ENCODE measurements at places on chromosomes 1 and 21. TPM values are rescaled to one million over a fixed set of nuclear protein-coding genes. Genes with fewer than 3 reads are reported as not detected.

SYT14 gene
- total RNA-seq, result 0.16 TPM

S100A7A gene
- not detected for total RNA-seq

SPATA17 gene
- total RNA-seq, result 0.41 TPM

RUNX1 gene
- 5.7 TPM for total RNA-seq

KCTD3 gene
- 93.0 TPM for total RNA-seq

COL8A2 gene
- total RNA-seq, result 1.8 TPM

HORMAD1 gene
- total RNA-seq, result not detected

BSND gene
- total RNA-seq, result not detected

DNA sequence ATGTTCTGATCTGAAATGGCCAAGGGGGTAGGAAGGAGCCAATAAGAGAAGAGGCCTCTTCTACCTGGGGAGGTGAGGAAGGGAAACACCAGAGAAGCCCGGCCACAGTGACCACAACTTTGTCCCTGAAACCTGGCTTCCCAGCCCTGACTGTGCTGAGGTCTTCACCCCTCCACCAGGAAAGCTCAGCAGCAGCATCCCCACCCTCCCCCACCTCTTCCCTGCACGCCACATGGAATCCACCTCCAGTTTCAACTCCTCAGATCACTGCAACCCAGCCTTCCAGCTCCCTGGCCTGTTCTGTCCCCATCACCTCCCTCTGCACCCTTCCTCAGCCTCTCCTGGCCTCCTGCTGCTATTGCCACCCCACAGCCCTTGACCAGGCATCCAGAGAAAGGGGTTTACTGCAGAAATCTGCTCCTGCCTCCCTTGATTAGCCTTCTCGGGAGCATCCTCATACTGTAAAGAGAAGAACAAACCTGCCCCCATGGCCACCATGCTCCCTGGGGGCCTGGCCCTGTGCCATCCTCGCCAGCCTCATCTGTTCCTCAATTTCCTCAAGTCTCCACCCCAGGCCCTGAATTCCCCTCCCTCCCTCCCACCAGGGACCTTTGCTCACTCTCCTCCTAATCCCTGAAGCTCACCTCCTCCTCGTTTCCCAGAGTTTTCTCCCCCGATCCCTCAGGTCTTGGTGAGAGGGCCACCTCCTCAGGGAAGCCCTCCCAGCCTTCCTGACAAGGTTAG lies 450.9 kb downstream of the MATN1 start:
- H3K4me1 ChIP-seq, result no peaks in the 10 kb centered on the region
- no peak overlapping the region for H3K27ac ChIP-seq
- no peaks in the 10 kb centered on the region for H3K36me3 ChIP-seq
- DNase-seq, result no peak

DNA sequence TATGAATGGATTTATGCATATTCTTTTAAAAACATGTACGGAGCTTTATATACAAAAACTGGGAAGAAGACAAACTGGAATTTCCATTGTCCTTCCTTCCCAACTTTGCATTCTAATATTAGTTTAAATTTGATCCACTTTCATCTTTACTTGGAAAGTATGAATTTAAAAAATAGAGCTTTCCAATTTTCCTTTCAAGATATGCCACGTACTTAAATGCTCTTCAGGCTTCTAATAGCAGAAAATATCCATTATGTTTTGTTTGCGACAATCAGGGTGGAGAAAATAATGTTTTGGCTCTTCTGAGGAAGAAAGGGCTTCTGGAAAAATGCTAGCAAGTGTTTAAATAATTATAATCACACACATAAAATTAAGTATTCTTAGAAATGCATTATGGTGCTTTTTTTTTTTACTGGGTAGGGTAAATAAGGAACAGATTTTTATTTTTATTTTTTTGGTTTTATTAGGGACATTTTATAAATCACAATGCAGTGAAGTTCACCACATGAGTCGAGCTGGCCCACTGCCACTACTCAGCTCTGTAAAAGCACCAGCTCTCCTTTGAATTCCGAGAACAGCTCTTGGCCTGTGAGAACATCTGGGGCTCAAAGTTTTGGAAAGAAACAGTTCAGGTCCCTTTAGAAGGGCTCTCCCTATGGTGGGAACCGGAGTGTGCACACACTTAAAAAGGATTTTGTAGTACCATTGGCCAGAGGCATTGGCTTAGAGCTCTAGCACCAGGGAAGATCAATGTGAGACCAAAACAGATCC lies 287.4 kb upstream of the LYPLAL1 start:
- H3K27me3 ChIP-seq, result no peaks in the 10 kb centered on the region
- no peak overlapping the region for H3K4me3 ChIP-seq
- H3K27ac ChIP-seq, result peak overlapping the region; percentile 64
- H3K4me1 ChIP-seq, result peaks cover 27% of the 10 kb centered on the region
- peak; percentile 75 for DNase-seq
- no peaks in the 10 kb centered on the region for H3K36me3 ChIP-seq

- no peak for DNase-seq
- H3K27me3 ChIP-seq, result no peaks in the 10 kb centered on the region
- H3K4me3 ChIP-seq, result no peak overlapping the region
- no peak overlapping the region for H3K27ac ChIP-seq
- no peaks in the 10 kb centered on the region for H3K36me3 ChIP-seq
- H3K4me1 ChIP-seq, result no peaks in the 10 kb centered on the region
These were observed 100.3 kb upstream of the C1orf87 start for GRCh38 chr1:60173729-60174505.

GRCh38 chr1:182719553-182719952 lies 35.2 kb upstream of the RGS8 start:
- H3K4me1 ChIP-seq, result no peaks in the 10 kb centered on the region
- H3K36me3 ChIP-seq, result no peaks in the 10 kb centered on the region
- no peak overlapping the region for H3K4me3 ChIP-seq
- no peak for DNase-seq
- no peaks in the 10 kb centered on the region for H3K27me3 ChIP-seq
- H3K27ac ChIP-seq, result no peak overlapping the region

DNA sequence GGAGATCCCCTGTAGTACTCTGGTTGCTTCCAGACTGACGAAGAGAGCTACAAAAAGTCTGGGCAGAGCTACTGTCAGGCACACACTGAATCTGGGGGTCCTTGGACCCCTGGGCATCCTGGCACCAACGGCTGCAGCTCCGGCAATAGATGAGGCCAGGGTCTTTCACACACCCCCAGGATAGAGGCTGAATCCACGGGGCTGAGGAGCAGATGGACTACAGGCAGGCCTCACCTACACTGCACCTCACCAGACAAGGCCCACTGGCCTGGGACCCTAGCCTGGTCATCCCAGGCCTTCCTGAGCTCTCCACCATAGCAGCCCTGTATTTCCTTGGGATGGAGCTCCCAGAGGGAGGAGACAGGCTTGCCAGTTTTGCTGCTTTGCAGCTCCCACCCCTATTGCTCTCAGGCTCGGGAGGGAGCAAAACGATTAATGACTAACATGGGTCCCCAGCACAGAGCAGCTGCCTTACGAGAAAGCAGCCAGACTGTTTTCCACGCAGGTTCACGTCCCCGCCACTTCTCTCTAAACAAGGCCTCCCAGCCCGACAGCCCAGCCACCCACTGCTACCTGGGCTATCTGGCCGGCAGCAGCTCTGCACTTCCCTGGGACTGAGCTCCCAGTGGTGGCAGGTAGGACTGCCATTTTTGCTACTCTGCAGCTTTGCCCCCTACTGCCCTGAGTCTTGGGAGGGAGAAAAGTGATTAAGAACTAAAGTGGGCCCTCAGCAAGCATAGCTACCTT lies 1022.5 kb upstream of the ADGRL2 start:
- no peak for DNase-seq
- H3K27ac ChIP-seq, result no peak overlapping the region
- no peak overlapping the region for H3K4me3 ChIP-seq
- no peaks in the 10 kb centered on the region for H3K4me1 ChIP-seq

DNA sequence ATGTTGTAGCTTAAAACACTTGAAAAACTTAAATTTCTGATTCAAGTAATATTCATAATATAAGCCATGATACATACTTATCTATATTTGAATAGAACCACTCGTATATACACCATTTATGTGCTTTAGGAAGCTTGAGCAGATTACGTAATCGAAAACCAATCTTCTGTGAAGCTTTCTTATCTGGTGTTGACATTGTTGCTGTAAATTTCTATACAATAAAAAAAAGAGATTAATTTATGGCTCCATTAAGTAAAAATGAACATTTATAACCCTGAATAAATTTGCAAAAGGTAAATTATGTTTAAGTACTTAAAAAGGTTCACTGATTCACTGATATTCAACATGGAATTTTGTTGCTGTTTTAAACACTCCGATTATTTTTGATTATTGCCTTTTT lies 21.4 kb downstream of the LIN9 start:
- no peak for DNase-seq
- no peaks in the 10 kb centered on the region for H3K27me3 ChIP-seq
- no peak overlapping the region for H3K4me3 ChIP-seq
- no peak overlapping the region for H3K27ac ChIP-seq
- no peaks in the 10 kb centered on the region for H3K36me3 ChIP-seq

GRCh38 chr1:30748098-30748698 lies 9.4 kb downstream of the LAPTM5 start:
- H3K4me3 ChIP-seq, result no peak overlapping the region
- H3K36me3 ChIP-seq, result no peaks in the 10 kb centered on the region
- no peak for DNase-seq
- no peaks in the 10 kb centered on the region for H3K27me3 ChIP-seq
- no peak overlapping the region for H3K27ac ChIP-seq

- H3K36me3 ChIP-seq, result no peaks in the 10 kb centered on the region
- H3K4me1 ChIP-seq, result no peaks in the 10 kb centered on the region
- no peak for DNase-seq
- H3K27me3 ChIP-seq, result no peaks in the 10 kb centered on the region
- no peak overlapping the region for H3K27ac ChIP-seq
These were observed 119.1 kb downstream of the ACTL8 start for GRCh38 chr1:17874231-17874630.

- H3K36me3 ChIP-seq, result peaks cover 24% of the 10 kb centered on the region
- no peaks in the 10 kb centered on the region for H3K27me3 ChIP-seq
- no peak overlapping the region for H3K4me3 ChIP-seq
- peak overlapping the region; percentile 4 for H3K27ac ChIP-seq
These were observed 27.2 kb downstream of the NIPAL3 start for GRCh38 chr1:24442764-24443163.

- H3K27me3 ChIP-seq, result no peaks in the 10 kb centered on the region
- H3K4me3 ChIP-seq, result no peak overlapping the region
- H3K27ac ChIP-seq, result no peak overlapping the region
- DNase-seq, result no peak
- H3K4me1 ChIP-seq, result peaks cover 8% of the 10 kb centered on the region
These were observed 338.1 kb downstream of the TGFB2 start for GRCh38 chr1:218683242-218683641.

DNA sequence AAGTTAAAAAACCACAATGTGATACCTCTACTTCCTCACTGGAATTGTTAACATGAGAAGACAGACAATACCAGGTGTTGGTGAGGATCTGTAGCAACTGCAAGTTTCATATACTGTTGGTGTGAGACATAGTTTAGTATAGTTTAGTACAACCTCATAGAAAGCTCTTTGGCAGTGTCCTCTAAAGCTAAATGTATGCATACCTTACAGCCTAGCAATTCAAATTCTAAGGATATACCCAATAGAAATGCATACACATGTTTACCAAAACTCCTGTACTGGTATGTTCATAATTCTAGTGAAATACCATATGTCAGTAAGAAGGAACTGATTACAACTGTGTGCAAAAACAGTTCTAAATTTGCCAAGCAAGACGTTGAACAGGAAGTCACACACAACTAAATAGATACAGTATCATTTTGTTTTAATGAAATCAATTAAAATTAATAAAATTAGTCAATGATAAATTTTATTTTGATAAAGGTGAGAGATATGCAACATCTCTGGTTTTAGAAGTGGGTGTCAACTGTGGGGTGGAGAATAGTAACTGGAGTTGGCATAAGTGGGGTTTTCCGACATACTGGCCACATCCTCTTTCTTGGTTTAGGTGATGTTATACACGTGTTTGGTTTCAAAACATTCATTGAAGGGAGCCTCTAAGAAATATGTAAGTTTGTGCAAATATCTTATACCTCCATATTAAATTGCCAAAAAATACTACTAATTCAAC lies 450.7 kb downstream of the PTPRC start:
- DNase-seq, result no peak
- no peak overlapping the region for H3K27ac ChIP-seq
- H3K4me3 ChIP-seq, result no peak overlapping the region
- H3K4me1 ChIP-seq, result no peaks in the 10 kb centered on the region
- H3K27me3 ChIP-seq, result no peaks in the 10 kb centered on the region

GRCh38 chr1:53377438-53377841 lies 49.6 kb upstream of the LRP8 start:
- H3K4me3 ChIP-seq, result no peak overlapping the region
- peaks cover 8% of the 10 kb centered on the region for H3K27me3 ChIP-seq
- no peak for DNase-seq
- H3K4me1 ChIP-seq, result no peaks in the 10 kb centered on the region

- H3K27me3 ChIP-seq, result no peaks in the 10 kb centered on the region
- H3K4me1 ChIP-seq, result no peaks in the 10 kb centered on the region
- H3K4me3 ChIP-seq, result no peak overlapping the region
- no peak overlapping the region for H3K27ac ChIP-seq
- H3K36me3 ChIP-seq, result no peaks in the 10 kb centered on the region
- DNase-seq, result no peak
These were observed 221.1 kb downstream of the KIF26B start for GRCh38 chr1:245375789-245376460.

DNA sequence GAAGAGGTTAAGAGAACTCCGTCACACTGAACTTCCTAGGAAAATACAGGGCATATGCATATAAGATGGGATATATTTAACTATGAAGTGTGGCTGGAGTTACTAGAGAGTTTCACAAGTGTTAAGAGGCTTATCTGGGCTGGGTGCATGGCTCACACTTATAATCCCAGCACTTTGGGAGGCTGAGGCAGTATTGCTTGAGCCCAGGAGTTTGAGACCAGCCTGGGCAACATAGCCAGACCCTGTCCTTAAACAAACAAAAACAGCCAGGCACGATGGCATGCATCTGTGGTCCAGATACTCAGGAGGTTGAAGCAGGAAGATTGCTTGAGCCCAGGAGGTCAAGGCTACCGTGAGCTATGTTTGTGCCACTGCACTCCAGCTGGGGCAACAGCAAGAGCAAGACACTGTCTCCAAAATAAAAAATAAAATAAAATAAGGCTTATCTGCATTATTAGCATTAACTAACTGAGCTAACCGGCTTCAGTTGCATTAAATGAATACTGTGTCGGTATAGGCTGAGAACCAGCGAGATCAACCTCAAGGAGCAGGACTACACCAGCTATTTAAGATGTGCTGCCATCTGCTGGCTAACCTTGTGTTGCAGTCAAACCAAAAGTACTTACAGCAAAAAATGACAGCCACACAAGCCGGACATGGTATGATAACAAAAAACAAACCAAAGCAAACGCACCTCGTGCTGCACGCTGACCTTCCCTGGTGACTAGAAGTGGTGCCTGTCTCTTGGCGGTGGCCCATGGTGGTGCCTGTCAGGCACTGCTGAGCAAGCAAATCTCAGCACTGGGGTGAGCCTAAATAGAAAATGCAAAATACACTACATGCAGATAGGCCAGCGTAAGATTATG lies 19.7 kb upstream of the RBBP5 start:
- H3K27me3 ChIP-seq, result no peaks in the 10 kb centered on the region
- H3K27ac ChIP-seq, result no peak overlapping the region
- peaks cover 21% of the 10 kb centered on the region for H3K4me1 ChIP-seq
- DNase-seq, result peak; percentile 82
